ENCODE measurements at places on chromosomes 5 and 9. TPM values are rescaled to one million over a fixed set of nuclear protein-coding genes. Genes with fewer than 3 reads are reported as not detected.

RNF183 gene
- total RNA-seq: not detected

- DNase-seq: no peak
These were observed 1751.3 kb upstream of the WWC1 start for GRCh38 chr5:166540156-166540555.

DNA sequence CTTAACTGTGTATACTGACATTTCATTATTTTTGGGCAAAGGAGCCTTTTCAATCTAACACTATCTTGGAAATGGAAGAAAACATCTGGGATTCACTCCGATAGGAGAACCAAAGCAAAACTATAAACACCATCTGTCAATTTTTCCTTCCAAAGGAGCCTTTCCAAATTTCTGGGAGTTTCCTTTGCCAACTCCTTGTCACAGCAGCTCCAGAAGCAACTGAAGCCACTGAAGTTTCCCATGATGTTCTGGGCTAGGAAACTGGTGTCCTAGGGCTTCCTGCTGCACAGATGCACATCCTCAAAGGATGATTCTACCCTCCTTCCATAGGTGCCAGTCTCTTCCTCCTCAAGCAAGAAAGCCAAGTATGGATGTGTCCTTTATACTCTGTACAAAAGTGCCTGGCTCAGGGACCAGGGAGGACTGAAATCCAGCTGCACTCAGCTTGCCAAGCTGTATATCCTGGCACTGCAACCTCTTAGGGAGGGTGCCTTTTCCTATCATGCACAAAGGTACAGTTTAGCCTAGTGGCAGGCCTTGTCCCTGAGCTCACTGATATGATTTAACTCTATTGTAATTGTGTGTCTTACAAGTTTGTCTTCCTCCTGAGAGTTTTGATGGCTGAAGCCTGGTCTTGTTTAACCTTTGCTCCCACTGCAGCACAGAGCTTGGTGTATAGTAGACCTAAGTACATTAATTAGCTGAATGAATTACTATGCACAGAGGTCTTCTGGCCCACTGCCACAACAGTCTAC is 8.4 kb upstream of the UBAP1 start:
- no peak for DNase-seq

DNA sequence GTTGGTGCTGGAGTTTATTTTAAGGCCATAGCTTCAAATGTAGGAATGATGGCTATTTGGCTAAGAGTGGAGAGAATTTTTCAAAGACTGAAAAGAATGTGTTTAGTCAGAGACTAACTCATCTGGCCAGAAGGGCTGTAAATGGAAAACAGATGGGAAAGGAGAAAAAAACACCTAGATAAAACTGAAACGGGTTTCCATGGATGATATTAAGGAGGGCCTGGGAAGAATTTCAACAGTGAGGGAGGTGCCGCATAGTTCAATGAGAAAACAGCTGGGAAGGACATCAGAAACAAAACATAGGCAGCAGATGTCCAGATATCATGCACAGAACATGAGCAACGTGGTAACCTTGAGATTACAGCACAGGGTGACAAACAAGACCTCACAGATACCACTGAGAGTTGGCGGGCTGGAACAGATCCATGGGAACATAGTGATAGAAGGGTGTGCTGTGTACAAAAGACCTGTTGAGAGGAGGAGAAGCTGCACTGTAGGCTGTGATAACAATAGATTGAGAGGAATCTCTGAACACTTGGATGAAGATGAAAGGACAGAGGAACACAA is 31.2 kb upstream of the RAD23B start:
- DNase-seq: no peak

- DNase-seq: no peak
These were observed 270.7 kb upstream of the PAPPA start for GRCh38 chr9:115882911-115883310.

- DNase-seq: no peak
These were observed 108.7 kb downstream of the HSD17B3 start for GRCh38 chr9:96193236-96193755.

- no peak for DNase-seq
These were observed 267.9 kb downstream of the COX7C start for GRCh38 chr5:86885489-86886230.

DNA sequence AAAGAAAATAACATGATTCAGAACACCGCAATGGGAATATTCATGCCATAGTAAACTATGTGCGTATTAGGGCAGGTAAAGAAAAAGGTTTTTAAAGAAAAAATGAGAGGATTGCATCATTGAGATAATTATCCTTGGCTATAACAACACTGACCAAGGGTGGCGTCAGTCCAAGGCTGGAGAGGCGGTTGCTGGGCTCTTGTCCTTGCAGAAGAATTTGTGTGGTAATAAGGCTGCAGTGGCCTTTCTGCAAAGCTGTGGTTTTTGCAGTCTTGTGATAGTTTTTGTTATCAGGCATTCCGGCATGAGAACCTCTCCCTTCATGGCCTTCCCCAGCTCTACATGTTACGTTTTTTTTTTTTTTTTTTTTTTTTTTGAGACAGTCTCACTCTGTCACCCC is 14.0 kb downstream of the BOD1 start:
- DNase-seq: peak; percentile 24

DNA sequence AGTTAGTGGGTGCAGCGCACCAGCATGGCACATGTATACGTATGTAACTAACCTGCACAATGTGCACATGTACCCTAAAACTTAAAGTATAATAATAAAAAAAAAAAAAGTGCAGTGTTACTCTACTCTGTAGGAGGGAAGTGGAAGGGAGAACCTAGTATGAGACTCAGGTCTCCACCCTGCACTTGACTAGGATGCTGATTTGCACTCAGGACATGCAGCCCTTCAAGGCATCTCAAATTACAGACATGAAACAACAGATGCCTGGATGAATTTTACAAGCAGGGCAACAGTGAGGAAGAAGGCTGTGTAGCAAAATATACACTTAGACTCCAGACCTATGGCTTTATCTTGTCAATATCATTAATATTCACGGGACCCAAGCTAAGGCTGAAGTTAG is 16.5 kb downstream of the TRIM32 start:
- DNase-seq: no peak

FAM153A gene
- not detected for total RNA-seq

PCDHB12 gene
- not detected for total RNA-seq
